Activated naive CD4-positive, alpha-beta T cell (primary cell): ENCODE measurements at places on chromosomes 2 and 18.

- no peak for DNase-seq
Observed at GRCh38 chr2:176127774-176128072, 1.8 kb upstream of the HOXD8 start.

DNA sequence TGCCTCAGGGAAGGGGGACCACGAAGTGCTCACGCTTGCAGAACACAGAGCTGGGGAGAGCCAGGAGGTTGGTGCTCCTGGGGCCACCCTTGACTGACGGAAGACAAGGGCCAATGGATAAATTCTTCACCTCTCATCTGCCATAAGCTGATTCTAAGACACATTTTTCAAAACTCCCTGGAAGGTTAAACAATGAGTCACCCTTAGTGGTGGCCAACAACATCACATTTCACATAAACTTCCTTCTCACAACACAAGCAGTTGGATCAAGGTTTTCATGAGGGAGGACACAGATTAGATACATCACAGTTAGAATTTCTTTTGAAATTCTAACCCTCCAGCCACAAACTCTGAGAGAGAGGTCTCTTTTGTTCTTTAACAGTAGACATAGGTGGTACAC is 713.6 kb upstream of the POU3F3 start:
- no peak for DNase-seq

DNA sequence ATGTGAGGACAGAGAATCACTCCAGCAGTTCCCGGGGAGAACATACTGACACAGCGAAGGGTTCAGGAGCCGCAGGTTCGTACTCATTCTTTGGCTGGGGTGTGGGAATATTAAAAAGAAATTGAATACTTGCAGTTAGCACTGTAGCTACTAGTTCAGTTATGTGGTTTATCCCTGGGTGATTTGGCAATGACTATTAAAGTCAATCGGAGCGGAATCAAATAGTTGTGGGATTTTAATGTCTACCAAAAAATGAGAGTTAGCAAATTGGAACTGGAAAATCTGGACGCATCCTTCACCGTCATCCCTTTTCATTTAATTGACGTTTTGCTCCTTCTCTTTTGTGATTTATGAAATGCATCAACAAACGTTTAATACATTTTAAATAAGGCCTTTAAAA is 50.8 kb downstream of the GBX2 start:
- no peak for DNase-seq

- no peak for DNase-seq
Observed at GRCh38 chr2:160336105-160336504, 136.0 kb upstream of the ITGB6 start.

GRCh38 chr18:12257996-12258718 is 4.0 kb downstream of the CIDEA start:
- no peak for DNase-seq

DNA sequence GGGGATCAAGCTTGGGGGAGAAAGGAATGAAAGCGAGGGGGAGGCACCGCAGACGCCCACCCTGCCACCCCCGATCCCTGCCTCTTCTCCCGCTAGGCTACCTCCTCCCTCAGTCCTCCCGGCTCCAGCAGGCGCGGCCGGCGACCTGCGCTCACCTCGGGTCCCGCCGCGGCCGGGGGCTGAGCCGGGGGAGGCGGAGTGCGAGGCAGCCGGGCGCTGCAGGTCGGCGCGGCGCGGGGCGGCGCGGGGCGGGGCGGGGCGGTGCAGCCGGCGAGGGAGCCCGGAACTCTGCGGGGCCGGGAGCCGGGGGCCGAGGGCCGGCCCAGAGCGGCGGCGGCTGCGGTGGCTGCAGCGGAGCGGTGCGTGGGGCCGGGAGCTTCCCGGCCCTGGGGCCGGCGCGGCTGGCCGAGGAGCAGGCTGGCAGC is 477 bp downstream of the ACVR1 start:
- DNase-seq = peak; percentile 71

DNA sequence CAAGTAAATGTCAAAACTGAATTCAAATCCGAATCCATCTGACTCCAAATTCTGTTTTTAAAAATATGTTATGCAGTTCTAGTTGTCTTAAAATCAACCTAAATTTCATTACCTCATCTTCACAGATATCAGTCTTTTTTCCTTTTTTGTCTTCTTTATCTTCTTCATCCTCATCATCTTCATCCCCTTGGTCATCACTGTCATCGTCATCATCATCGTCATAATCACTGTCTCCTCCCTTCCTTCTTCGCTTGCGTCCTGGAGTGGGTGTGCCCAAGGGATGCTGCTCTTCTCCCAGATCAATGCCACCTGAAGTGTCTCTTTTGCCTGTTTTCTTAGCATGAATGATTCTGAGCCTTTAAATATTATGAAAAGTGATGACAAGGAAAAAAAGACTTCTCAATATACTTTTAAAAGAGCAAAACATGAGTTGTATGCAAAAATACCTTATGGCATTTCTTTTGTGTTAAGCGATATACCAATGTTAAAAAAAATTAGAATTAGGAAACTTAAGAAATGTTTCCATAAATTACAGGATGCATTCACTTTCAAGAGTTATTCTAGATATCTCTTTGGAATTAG is 96.0 kb upstream of the WDSUB1 start:
- DNase-seq = no peak

- DNase-seq = no peak
Observed at GRCh38 chr2:210599476-210599875, 43.1 kb downstream of the CPS1 start.

DNA sequence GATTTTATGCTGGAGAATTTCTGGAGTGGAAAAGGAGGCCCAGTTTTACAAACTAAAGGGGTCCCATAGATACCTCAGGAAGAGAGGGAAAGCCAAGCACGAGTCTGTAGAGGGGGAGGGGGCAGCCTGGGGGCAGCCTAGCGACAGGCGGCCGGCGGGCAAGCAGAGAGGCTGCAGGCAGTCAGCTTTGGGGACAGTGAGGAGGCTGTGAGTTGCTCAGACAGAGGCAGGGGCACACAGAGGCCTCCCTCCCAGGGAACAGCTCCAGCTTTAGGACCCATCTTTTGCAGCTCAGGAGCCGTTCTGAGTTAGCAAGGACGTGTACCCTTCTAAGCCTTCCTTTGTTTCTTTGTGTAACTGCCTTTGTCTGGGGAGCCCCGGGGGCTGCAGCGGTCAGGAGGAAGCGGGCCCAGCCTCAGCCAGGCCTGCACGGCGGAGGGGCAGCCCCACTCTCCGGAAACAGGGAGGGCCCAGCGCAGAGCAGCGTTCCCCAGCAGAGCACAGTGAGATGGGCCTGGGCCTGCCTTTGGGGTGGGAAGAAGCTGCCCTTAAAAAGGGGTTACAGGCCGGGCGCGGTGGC is 41.1 kb upstream of the RALBP1 start:
- DNase-seq = no peak

GRCh38 chr2:26793518-26793917 is 7.7 kb downstream of the CENPA start:
- no peak for DNase-seq

DNA sequence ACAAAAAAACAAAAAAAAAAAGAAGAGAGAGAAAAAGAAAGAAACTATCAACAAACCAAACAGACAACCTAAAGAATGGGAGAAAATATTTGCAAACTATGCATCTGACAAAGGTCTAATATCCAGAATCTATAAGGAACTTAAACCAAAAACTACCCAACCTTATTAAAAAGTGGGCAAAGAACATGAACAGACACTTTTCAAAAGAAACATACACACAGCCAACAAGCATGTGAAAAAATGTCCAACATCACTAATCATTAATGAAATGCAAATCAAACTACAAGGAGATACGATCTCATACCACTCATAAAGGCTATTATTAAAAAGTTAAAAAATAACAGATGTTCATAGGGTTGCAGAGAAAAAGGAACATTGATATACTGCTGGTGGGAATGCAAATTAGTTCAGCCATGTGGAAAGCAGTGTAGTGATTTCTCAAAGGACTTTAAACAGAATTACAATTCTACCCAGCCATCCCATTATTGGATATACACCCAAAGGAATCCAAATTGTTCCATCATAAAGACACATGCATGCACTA is 7.2 kb upstream of the POLE4 start:
- no peak for DNase-seq

GRCh38 chr2:147679191-147679954 is 165.5 kb upstream of the ACVR2A start:
- no peak for DNase-seq

DNA sequence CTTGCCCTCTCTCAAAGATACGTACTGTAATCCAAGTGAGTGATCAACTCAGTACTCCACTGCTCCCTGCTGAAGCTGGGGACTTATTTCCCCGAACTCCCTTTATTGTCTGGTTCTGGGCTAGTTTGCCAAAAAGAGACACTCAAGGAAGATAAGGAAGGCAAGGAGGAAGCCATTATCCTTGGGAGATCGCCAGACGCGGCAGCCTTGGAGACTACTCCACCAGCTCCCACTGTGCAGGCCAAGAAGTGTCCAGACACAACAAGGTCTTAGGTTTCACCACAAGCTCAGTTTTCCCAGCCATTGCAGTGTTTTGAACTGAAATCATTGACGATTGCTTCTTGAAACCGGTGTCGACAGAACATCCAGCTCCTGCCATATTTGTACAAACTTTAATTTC is 439.6 kb upstream of the UBE2E3 start:
- no peak for DNase-seq

DNA sequence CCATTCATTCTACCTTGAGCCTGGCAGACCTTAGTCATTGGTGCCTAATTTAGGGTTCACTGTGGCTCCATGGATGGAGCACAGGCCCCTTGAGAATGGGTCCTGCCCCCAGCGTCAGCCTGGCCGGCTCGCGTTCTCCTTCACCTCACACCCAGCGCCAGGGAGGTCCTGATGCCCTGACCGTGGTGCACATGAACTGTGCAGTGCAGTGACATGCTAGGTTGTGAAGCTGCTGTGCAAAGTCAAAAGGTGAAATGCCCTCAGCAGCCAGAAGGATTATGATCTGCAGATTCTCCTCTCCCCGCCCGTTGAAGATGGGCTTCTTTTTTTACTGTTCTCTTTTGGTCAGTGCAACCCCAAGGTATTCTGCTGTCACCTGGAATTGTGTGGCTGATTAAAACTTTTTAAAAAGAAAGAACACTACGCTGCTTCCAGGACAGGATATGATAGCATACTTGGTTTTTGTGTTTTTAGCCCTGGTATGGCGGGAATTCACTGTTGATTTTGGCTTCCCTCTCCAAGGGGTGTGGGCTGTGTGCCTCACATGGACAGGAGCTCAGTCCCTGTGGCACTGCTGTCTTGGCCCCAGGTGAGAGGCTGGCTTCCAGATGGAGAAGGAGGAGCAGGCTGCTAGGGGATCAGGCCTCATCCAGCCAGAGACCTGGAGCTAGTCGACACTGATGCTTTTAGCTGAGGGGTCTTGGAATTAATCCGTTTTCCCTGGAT is 49.4 kb upstream of the MCFD2 start:
- DNase-seq = no peak

DNA sequence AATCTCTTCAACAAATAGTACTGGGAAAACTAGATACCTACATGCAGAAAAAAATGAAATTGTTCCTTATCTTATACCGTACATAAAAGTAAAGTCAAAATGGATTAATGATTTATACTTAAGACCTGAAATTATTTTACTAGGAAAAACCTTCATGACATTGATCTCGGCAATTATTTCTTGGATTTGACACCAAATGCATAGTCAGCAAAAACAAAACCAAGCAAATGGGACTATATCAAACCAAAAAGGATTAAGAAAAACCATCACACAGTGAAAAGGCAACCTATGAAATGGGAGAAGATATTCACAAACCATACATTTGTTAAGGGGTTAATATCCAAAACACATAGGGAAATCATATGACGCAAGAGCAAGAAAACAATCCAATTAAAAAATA is 433.6 kb downstream of the LRATD1 start:
- no peak for DNase-seq

- DNase-seq = no peak
Observed at GRCh38 chr2:229832510-229832898, 89.3 kb downstream of the TRIP12 start.

DNA sequence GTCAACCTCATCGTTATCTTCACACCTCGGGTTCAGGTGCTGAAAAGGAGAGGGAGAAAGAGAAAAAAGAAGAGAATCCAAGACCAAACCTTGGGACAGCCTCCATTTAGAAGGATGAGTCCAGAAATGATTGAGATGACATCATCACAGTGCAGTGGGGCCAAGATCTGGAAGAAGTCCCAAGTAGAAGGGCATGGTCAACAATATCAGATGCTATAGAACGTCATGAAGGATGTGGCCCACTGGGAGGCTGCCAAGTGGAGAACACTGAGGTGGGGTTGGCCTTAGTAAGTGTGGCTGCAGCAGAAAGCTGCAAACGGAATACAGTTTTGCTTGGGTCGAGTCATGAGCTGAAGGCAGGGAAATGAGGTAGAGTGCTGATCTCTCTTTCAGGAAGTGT is 91.1 kb upstream of the FZD7 start:
- DNase-seq = no peak

GRCh38 chr2:2826621-2827020 is 495.5 kb upstream of the MYT1L start:
- DNase-seq = no peak

DNA sequence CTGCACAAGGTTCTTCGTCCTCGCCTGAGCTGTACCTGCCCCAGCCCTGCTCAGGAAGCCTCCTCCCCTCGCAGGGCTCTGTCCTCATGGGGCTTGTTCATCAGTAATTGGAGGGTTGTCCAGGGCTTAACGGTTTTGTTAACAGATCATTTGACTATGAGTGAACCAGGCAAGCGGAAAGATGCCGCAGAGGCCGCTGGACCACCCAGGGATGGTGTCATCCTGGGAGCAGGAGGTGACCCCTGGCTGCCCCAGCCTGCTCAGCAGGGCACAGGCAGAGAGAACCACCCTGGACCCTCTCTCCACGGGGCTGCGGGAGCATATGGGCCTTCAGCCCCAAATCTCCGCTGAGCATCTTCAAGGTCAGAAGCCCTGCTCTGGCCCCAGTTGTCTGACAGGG is 264.3 kb downstream of the KLHL29 start:
- DNase-seq = no peak
